ENCODE measurements at places on chromosomes 1 and 21.

GRCh38 chr1:74748960-74749359, 16.0 kb downstream of the TYW3 start:
- DNase-seq = no peak

- no peak for DNase-seq
Measured at GRCh38 chr1:170241266-170241851, 95.6 kb downstream of the NTMT2 start.

DNA sequence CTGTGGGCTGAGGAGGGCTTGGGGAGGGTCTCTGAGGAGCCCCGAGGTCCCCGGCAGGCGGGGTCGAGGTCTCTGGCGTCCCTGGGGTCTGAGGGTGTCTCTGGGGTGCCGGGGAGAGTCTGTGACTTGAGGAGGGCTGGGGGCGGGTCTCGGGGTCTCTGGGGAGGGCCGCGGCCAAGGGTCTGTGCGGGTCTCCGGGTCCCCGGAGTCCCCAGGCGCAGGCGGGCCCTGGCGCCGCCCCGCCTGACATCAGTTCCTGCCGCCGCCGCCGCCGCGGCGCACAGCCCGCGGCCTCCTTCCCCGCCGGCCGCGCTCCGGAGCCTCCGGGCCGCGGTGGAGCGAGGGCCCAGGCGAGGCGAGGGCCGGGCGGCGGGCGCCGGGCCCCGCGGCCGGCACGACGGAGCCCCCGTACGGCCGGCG, at the start of gene PLEKHM2:
Gene PLEKHM2, plus strand, starts transcription at position 279 of the 420 bp plus-strand sequence. CDS start 239 bp downstream, outside the sequence.
- no peak for DNase-seq

DNA sequence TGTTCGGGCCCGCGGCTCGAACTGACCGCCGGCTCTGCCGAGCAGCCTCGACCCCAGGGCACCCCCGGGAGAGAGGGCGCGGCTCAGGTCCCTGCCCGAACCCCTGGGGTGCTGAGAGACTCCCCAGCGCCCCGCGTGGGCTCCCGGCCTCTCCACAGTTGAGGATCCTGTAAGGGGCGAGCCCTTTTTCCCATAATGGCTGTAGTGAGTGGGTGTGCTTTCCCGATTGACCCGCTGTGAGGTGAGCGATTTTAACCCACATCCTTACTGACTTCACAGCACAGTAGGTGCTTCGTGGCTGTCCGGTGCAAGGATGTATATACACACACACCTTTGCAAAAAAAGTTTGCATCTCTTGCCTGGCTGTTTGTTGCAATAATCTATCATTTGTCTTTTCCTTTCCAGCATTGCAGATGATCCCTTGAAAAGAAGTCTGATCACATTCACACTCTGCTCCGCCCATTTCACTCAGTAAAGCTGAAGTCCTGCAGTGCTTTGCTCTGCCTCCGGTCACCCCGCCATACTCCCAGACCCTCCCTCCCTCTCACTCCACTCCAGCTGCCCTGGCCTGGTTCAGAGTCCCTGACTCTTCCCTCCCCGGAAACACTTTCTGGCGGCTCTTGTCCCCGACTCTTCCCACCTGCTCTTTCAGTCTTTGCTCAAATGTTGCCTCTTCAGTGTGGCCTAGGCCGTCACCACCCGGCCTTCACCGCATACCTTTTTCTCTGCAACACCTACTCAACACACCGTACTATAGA, 955 bp upstream of the UBE2G2 start:
- DNase-seq = no peak

DNA sequence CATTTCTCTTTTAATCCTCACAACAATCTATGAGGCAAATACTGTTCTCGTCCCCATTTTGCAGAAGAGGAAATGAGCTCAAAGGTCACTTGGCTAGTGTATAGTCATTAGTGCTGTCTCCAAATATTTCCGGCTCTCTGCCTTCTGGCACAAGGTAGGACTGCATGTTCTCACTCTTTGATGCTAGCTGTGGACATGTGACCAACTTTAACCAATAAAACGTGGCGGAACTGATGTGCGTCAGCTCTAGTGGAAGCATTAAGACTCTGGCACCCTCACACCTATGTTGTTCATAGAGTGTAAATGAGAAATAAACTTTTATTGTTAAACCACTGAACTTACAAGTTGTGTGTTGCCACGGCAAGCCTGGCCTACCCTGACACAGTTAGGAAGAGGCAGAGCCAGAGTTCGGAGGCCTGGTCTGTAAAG, 5.0 kb upstream of the KIF21B start:
- no peak for DNase-seq

DNA sequence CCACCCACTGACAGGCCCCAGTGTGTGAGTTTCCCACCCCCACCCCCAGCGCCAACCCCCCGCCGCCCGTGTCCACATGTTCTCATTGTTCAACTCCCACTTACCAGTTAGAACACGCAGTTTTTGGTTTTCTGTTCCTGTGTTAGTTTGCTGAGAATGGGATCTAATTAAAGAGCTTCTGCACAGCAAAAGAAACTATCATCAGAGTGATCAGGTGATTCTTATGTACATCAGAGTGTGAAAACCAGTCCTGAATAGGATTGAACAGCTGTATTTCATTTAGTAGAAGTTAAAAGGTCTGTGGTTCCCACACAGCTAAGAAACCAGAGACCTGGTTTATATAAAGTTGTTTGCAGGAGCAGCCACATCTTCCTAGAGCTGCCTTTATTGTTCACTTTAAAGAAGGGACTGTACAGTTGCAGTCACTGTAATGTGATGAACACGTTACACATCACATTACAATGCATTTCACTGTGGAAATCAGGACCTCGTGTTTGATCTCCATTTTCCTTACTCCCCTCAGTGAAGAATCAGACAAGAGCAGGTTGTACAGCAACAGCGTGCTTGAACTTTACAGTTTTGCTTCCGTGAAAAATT, 1.2 kb downstream of the GBP6 start:
- DNase-seq = no peak

GRCh38 chr1:222784371-222784770, 30.5 kb upstream of the DISP1 start:
- no peak for DNase-seq

DNA sequence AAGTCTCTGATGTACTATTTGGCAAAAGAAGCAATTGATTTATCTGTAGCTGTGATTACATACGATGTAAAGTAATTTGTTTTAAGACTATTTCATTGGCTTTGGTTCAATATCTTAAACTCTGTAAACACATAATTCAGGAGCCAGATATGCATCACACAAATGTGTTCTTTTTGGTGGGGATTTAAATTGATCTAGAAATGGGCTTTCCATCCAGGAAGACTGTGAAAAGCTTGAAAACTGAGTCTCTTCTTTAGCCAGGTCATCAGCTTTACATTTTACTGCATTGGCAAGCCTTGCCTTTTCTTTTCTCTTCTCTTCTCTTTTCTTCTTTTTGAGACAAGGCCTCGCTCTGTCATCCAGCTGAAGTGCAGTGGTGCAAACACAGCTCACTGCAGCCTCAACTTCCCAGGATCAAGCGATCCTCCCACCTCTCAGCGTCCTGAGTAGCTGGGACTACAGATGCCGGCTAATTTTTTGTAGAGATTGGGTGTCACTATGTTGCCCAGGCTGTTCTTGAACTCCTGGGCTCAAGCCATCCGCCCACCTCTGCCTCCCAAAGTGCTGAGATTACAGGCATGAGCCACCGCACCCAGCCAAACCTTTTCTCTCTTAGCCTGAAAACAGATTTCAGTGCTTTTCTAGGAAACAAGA, 1.4 kb downstream of the RCAN3 start:
- no peak for DNase-seq

DNA sequence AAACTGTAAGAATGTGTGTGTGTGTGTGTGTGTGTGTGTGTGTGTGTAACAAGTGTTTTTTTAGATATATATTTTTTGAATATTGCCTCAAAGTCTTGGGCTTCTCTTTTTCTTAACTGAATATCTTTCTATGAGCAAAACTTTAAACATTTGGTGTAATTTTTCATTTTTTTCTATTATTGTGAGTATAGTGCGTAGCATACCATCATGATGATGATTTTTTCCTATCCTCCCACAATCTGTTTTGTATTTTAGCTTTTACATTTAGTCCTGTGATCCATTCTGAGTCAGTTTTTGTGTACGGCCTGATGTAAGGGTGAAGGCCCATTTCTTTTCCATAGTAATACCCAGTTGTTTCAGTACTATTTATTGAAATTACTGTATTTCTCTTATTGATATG, 680.6 kb downstream of the TTLL7 start:
- no peak for DNase-seq

- no peak for DNase-seq
Measured at GRCh38 chr1:115867216-115867615, 26.3 kb upstream of the NHLH2 start.

DNA sequence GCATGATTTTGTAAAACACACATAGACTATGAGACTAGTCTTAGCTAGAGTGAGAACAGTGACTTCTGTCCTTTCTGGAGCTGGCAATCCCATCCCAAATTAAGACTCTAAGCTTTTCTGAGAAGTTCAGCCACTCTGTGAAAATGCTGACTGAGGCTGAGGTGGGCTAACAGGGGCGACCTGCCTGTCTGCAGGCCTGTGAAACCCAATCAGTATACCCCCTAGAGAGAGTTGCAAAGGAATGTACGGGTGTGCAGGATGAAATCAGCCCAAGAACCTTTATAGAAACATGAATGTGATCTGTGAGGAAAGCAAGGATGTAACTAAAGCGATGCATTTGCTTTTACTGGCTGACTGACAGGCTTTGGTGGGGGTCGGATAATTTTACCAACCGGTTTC, 16.0 kb upstream of the TBX15 start:
- no peak for DNase-seq

DNA sequence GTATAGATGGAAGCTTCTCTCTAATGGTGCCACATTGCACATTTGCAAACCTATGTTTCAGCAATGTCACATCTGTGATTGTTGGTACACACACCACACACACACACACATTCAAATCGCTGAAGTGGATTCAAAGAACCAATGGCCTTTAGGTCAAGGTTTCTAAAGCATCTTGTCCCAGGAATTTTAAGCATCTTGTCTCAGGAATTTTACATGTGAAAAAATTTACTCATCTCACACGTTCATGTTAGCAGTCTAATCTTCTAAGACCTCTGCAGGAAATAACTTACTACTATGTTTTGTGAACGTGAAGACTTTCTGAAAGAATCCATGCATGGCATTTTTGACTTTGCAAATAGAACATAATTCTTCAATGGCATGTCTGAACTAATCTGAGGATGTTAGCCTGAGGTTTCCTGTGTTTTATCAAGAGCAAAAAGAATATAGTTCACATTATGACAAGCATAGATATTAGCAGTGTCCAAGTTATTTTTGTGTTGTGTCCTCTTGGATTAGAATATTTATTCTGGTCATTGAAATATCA, 125.1 kb downstream of the CYYR1 start:
- DNase-seq = no peak

GRCh38 chr1:86753700-86754099, 49.3 kb downstream of the SH3GLB1 start:
- no peak for DNase-seq

DNA sequence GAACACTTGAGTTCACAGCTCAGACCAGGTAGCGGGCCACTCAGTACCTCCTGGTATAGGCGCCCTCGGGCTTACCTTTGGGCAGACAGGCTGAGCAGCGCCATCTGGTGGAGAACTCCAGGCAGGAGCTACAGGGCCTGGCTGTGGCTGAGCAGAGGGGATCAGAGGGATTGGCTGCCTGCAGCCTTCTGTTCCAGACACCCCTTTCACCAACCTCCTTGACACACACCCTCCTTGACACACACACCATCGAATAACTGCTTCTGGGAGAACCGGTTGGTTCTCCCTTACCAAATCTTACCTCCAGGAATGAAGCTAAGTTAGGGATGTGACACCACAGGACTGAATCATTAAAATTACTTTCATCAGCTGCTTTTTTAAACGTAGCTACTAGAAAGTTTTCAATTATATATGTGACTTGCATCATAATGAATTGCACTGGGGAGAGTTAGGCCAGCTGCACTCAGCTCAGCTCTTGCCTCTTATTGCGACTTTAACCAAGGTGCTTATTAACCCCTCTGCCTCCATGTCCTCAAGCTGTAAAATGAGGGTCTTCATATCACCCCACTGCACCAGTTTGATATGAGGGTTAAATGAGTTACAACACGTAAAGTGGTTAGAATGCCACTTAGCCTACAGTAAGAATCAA, 6.6 kb downstream of the LIN28A start:
- DNase-seq = peak; percentile 70

DNA sequence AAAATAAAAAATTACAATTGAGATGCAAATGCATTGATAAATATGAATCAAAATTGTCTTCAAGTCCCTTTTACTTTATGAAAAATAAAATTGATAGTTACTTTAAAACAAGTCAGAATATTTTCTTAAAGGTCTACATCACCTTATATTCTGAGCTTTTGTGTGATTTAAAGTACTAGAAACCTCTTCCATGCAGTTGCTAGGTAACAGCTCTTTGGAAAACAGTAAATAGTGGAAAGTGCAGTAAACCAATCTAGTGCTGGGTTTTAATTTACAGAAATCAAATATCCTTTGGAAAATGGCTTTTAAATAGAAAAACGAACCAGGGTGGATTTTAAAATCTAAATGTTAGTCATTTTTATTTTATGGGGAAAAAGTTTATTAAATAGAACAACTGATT, 227.9 kb downstream of the KCNT2 start:
- no peak for DNase-seq

- no peak for DNase-seq
Measured at GRCh38 chr1:187513190-187513589, 684.4 kb downstream of the PLA2G4A start.

- no peak for DNase-seq
Measured at GRCh38 chr1:230501242-230501641, 75.1 kb upstream of the PGBD5 start.

DNA sequence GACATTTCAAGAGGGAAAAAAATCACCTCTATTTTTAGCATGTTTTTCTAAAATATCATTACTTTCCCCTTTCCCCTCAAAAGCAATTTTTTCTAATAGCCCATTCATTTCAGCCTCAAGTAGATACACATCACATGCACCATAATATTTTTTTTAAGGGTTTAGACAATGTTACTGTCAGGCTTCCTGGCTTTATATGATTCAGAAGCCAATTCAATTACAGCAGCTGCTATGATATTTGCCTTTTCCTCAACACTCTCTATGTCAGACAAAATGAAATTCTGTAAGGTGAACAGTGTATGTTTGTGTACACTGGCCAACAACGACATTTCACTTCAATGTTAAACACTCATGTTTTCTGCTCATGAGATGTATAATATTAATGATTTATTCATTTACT, 46.5 kb downstream of the OMA1 start:
- no peak for DNase-seq

DNA sequence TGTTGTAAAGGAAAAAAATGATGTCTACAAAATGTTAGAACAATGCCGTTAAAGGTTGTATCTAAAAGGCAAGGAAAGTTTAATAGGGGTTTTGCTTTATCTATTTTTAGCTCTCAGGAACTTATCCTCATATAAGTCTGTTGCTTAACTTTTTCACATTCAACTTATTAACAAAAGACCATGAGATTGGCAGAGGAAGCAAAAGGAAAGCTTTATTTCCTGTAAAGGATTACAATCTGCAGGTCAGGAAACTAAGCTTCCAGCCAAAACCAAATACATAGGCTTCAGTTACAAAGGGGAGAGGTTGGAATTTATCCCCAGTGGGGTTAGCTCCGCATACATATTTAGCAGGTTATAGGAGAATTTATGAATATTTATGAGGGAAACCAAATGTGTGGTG, 58.7 kb upstream of the KIAA1614 start:
- no peak for DNase-seq
